ENCODE measurements at places on chromosomes 4 and X. TPM values are rescaled to one million over a fixed set of nuclear protein-coding genes. Genes with fewer than 3 reads are reported as not detected.

- DNase-seq, result no peak
Measured at GRCh38 chr4:182862141-182862875, 54.9 kb downstream of the DCTD start.

- peak; percentile 4 for DNase-seq
Measured at GRCh38 chr4:110248831-110249253, 50.4 kb upstream of the ELOVL6 start.

DNA sequence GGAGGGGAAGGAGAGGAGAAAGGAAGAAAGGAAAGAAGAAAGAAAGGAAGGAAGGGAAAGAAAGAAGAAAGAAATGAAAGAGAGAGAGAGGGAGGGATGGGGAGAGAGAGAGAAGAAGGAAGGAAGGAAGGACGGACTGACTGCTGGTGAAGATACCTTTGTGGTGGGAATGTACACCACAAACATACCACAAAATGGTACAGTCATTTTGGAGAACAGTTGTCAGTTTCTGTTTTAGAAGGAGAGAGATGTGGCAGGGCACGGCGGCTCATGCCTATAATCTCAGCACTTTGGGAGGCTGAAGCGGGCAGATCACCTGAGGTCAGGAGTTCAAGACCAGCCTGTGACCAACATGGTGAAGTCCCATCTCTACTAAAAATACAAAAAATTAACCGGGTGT, 40.0 kb upstream of the SHISA3 start:
- no peak for DNase-seq

The RAB33A gene
- total RNA-seq, result 0.41 TPM
